ENCODE measurements at places on chromosomes 13 and 19.

- DNase-seq = no peak
Observed at GRCh38 chr13:36082806-36083205, 48.4 kb downstream of the DCLK1 start.

- peak; percentile 47 for DNase-seq
Observed at GRCh38 chr13:44191504-44192171, 182.0 kb upstream of the SERP2 start.

DNA sequence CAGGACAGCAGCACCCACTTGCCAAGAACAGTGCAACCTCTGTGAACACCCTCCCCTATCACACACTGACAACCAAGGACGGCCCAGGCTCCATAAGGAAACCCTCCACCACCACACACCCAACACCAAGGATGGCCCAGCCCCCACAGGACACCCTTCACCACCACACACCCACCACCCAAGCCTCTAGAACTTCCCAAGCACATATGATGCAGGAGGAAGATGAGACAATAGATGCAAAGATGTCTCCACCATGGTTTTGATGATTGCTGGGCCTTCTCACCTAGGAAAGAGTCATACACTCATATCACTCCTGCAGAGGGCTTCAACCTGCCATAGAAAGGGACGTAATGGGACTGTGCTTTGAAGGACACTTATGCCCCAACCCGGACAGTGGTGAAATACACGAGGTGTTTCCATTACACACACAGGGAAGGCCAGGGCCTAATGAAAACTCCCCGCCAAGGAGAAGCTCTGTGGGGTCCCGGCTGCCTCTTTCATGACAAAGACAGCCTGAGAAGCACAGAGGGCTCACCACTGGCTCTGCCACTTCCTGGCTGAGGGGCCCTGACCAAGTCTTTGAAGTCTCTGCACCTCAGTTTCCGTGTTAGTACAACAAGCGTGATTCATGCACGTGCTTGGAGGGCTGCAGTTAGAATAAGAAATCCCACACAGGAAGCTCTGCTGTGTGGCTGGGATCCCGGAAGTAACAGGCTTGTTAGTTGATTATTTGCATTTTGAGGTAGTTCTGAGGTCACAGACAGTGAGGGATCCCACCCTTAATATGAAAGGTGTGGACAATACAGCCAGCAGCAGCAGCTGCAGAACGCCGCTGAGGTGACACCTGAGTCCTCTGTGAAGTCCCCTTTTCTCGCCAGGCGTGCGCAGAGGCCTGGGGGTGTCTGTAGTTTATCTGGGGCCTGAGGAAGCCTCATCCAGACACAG is 61.9 kb upstream of the ATP12A start:
- DNase-seq = peak; percentile 38

- no peak for DNase-seq
Observed at GRCh38 chr13:97001636-97002035, 7.4 kb upstream of the OXGR1 start.
